ENCODE measurements at places on chromosomes 6 and 20.

GRCh38 chr6:113999284-113999683 is 28.3 kb upstream of the HDAC2 start:
- no peak for DNase-seq

DNA sequence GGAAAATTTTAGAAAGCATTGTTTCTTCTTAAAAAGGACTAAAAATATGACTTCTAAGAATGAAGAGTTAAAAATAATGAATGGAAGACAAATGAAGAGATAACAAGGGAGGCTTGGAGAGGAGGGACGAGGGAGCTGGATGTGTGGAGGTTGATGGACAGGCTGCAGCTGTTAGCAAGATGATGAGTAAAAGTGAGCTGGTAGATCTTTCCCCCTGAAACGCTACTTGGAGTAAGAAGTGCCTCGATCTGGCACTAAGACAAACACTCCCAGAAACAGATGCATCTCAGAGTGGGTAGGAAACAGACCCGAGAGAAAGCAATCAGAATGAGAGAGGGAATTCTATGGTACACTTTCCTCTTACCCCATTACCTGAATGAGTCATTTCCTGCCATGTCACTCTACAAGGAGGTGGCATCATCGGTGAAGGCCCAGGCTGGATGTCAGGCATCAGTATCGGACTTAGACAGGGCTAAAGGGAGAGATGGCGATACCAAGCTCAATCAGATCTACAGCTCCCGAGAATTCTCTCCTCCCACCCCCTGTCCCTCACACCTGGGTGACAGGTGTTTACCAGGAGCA is 154.1 kb upstream of the BMP2 start:
- DNase-seq, result no peak

- peak; percentile 7 for DNase-seq
These were observed 990 bp downstream of the BPI start for GRCh38 chr20:38304845-38305447.

DNA sequence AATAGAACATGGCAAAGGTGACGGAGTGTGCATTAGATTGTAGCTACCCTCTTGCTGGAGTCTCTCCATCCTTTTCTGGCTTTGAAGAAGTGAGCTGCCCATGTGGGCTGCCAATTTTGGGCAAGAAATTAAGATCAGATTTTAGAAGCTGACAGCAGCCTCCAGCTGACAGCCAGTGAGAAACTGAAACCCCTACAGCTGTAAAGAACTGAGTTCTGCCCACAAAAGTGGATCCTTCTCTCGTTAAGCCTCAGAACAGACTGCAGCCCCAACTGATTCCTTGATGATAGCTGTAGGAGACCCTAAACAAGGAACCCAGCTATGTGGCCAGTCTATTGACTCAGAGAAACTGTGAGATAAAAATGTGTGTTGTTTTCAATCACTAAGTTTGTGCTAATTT is 134.1 kb downstream of the CD109 start:
- DNase-seq, result no peak

- no peak for DNase-seq
These were observed 114.8 kb downstream of the FOXO3 start for GRCh38 chr6:108675226-108676200.

GRCh38 chr20:16083639-16084280 is 489.5 kb downstream of the KIF16B start:
- no peak for DNase-seq

DNA sequence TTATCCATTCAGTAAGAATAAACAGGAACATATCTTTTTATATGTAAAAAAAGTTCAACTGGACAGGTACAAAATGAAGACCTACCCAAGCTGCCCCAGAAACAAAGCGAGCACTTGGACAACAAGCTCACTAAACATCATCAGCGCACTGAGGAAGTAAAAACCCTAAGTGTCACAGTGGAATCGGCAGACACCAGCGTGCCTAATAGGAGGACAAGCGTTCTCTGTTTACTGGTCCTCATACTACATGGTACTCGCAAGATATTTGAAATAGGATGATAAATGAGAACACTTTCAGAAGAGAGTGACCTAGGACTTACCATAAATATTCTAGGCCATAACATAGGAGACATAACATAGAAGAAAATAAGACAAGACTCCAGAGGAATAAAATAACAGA is 18.2 kb downstream of the MAP7 start:
- DNase-seq, result no peak

DNA sequence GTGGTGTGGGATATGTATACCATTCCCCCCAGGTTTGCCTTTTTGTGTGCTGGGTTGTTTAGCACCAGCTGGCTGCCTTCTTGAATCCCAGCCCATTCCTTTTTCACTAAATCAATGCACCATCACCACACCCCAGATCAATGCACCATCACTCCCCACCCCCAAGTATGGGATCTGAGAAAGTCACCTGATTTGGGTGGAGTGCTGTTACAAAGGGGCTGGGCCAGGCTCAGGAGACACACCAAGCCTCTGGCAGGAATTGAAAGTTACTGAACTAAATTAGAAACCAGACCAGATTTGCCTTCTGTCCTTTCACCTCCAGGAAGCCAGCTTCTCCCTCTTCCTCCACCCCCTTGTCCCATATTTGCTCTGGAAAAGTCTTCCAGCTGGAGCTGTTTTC is 19.6 kb upstream of the PKHD1 start:
- no peak for DNase-seq

DNA sequence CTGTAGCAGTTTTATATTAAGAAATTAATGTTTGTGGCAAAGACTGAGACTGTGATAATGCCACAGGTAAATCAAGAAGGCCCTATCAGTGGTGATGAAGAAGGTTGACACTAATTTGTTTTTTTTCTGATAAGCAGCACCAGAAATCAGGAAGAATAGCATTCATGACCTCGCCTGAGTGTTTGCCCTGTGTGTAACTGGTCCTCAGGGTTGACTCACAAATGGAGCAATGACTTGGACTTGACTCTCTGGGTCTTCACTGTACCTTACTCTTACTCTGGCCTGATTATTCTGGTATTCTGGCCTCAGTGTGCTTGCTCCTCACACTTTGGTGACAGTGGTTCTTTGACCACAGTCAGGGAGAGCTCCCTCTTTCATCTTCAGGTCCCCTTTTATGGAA is 243.9 kb downstream of the HAO1 start:
- DNase-seq, result no peak

DNA sequence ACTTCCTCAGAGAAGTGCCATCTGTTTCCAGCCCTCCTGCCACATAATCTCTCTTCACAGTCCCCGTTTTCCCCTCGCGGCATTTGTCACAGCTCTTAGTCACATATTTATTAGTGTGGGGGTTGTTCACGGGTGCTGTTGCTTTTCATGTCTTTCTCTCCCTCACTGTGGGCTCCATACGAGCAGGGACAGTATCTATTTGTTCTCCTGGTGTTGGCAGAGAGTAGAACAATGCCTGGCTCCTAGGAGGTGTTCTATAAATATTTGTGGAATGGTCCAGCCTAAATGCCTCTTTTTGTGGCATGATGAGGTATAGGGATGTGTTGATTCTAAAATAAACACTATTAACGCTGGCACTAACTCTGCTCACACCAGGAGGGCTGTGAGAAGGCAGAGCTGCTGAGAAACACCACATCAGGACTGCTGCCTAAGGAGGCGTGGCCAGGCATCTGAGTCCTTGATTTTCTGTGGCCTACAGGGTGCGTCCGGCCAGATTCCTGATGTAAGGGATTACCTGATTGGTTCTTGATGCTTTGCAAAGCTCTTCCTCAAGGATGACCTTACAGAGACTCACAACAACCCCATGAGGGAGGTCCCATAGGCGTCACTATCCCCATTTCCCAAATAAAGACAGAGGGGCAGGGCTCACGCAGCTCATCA is 219.8 kb upstream of the ARID1B start:
- no peak for DNase-seq

DNA sequence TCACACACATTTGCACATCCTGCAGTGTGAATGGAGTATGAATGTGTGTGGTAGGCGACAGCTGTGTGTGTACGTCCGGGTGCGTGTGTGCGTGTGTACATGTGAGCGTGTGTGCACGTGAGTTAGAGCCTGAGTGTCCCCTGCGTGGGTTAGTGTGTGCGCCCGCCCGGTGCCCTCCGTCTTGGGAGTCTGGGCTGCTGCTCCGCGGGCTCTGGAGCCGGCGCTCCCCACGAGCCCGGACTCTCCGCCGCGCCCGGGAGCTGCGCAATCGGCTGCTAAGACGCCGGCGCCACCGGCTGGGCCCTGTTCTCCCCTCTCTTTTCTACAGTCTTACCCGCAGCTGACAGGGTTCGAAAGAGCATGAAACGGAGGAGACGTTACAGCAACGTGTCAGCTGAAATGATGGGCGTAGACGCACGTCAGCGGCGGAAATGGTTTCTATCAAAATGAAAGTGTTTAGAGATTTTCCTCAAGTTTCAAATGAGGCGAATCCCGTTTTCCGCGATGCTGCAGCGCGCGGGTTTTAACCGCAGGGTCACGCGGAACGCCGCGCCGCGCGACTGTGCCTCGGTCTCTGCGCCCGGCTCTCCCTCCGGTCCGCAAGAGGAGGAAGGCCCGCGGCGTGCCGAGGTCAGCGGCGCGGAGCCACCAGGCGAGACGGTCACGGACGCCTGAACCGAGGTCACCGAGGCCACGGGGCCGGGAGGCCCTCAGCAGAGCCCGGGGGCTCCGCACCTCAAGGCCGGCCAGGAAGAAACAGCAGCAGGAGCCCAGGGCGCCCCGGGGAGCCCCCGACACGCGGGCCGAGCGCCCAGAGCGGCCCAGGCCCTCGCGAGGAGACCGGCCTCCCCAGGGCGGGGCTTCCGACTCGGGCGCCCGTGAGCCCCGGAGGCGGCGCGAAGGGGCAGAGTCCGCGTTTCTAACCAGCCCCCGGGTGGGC is 95.3 kb upstream of the BHLHE23 start:
- DNase-seq, result no peak

GRCh38 chr6:21085211-21085610 is 508.3 kb upstream of the SOX4 start:
- no peak for DNase-seq

DNA sequence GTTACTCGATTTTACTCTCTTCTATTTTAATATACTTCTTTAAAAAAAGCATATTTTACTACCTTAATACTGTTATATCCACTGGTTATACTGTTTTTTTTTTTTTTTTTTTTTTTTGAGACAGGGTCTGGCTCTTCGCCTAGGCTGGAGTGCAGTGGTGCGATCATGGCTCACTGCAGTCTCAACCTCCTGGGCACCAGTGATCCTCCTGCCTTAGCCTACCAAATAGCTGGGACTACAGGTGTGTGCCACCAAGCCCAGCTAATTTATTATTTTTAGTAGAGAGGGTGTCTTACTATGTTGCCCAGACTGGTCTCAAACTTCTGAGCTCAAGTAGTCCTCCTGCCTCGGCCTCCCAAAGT is 170.7 kb downstream of the DOK5 start:
- no peak for DNase-seq

GRCh38 chr6:10363911-10364310 is 51.0 kb downstream of the TFAP2A start:
- DNase-seq, result no peak

- no peak for DNase-seq
These were observed 37.2 kb downstream of the CPXM1 start for GRCh38 chr20:2763186-2763585.

- no peak for DNase-seq
These were observed 9.7 kb upstream of the CEP43 start for GRCh38 chr6:166989427-166990032.

DNA sequence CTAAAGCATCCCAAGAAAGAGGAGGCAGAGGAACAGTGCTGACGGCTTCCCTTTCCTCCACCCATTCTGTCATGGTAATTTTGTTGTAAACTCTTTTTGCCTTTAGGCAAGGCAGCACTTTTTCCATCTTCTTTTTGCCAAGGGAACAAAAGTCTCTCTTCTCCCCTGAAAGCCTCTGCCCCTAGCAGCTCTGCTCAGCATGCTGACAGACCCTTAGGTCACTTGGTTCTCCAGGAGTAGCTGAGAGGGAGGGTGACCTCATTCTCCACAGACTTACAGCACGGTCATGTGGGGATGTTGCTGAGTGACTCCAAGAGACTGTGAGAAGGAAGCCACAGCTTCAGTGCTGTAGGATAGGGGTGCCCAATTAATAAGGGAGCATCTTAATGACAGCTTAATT is 81.1 kb upstream of the RALGAPA2 start:
- DNase-seq, result no peak

DNA sequence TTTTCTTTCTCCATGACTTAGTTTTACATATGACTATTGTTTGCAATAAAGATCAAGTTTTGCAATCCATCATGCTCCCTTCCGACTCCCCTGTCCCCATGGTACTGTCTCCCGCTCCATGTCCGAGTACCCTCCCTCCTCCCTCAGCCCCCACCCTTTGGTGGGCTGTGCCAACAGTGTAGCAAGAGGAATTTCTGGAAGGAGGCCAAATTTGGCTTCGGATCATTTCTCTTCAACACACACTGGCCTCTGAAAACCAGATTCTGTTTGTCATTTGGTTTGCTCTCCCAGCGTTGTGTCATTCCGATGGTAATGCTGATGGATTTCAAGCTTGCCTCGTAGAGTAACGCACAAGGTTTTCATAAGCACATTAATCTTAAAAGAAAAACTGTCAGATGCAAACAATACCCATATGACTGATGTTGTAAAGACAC is 22.9 kb upstream of the PAX1 start:
- no peak for DNase-seq

All from Panc1 (cell line).